Forelimb muscle (tissue), 1 donor: ENCODE measurements at places on chromosomes 5 and 9.
A peak's percentile ranks its signal among the peaks of the same experiment; 100 is the strongest.

GRCh38 chr5:90191352-90192045 is 218.1 kb downstream of the CETN3 start:
- DNase-seq, result no peak

DNA sequence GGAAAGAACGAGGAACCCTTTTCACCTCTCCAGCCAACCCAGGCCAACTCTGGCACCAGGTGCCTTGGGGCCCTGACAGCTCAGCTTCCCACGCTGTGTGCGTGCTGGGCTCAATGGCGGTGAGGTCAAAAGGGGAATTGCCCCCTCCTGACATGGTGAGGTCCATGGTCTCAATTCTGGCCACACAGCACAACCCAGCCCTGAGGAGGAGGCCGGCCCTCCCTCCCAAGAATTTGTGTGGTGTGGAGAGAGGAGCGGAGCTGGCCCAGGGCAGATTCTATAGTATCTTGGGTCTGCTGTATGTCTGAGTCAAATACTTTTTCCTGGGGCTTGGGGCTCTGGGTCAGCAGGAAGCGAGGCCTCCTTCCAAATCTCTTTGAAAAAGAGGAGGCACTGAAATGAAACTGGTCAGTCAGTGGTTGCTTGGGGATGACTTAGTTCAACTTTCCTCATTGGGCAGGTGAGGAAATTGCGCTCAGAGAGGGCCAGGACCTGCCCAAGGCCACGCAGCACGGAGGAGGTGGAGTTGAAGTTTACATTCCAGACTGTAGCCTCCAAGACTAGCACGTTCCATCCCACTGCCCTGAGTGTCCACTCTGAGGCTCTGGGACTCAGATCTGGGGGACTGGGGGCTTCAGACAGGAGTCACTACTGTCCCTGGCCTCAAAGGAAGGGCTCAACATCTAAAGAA is 15.6 kb downstream of the COL27A1 start:
- DNase-seq, result no peak

- DNase-seq, result no peak
These were observed 15.9 kb downstream of the GRHPR start for GRCh38 chr9:37438359-37438758.

GRCh38 chr9:97386265-97386633 is 25.6 kb upstream of the TDRD7 start:
- DNase-seq, result no peak

DNA sequence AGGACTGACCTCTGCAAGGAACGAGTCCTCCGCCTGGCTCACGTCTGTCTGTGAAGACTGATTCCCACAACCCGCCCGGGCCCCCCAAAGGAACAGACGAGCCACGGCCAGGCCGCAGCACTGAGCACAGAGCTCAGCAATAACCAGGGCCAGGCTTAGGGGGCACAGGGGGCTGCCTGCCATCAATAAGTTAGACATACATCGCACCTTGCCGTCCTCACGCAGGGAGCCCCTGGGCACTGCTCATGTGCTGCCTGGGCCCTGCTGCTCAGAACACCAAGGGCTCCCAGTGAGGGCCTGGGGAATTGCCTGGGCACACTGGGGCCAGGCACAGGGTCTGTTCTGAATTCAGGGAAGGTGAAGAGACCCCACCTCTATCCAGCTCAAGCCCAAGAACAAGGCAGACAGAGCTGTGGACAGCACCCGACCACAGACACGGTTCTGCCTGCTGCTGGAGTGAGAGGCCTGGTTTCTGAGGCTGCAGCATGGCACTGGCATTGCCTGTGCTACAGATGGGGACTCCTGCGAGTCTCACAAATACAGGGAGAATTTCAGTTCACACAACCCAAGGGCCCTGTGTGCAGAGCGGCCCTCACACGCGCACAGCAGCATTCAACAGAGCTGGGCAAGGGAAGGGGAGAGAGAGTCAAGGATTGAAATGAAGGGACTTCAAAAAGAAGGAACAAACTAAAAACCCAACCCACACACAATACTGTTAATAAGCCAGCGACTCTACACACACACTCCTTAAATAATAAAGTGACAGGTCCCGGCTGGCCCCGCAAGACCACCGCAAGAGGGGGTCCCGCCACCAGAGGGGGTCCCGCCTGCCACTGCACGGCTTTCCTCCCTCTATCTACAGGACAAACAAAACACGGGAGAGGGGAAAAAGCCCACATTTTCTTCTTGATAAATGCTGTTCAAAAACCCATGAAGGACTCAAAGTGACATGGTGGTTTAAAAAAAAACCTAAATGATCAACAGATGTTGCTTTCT is 32.0 kb downstream of the PRRT1B start:
- no peak for DNase-seq

DNA sequence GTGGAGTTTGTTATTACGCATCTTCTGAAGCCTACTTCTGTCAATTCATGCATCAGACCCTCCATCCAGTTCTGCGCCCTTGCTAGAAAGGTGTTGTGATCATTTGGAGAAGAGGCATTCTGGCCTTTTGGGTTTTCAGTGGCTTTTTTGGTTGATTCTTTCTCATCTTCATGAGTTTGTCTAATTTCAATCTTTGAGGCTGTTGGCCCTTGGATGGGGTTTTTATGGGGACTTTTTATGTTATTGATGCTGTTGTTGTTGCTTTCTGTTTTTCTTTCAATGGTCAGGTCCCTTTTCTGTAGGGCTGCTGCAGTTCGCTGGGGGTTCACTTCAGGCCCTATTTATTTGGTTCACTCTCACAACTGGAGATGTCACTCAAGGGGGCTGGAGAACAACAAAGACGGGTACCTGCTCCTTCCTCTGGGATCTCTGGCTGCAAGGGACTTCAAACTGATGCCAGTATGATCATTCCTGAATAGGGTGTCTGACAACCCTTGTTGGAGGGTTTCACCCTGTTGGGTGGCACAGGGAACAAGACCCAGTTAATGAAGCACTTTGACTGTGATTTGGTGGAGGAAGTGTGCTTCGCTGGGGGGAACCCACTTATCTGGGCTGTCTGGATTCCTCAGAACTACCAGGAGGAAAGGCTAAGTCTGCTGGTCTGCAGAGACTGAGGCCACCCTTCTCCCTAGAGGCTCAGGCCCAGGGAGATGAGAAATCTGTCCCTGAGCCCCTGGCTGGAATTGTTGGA is 226.7 kb upstream of the PTGER4 start:
- no peak for DNase-seq

DNA sequence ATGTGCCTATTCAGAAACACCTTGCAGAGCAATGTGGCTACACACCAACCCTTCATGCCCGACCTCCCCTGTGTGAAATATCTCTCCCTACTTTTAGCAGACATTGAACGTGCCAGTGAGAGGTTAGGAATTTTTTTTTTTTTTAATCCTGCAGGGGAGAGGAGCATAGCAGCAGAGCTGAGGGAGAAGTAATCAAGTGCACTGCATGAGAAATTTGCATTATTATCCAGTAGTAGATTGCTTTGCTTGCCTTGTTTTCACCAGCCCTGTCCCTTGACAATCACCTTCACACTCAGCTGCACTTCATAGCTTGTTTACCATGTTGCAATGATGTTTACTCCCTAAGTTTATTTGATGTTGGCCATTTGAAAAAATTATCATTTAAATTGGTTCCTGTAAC is 489.6 kb upstream of the ZNF608 start:
- no peak for DNase-seq

GRCh38 chr5:132462856-132463745 is 27.5 kb downstream of the IRF1 start:
- DNase-seq, result no peak

- no peak for DNase-seq
These were observed 25.1 kb upstream of the PRDM12 start for GRCh38 chr9:130639124-130639765.

DNA sequence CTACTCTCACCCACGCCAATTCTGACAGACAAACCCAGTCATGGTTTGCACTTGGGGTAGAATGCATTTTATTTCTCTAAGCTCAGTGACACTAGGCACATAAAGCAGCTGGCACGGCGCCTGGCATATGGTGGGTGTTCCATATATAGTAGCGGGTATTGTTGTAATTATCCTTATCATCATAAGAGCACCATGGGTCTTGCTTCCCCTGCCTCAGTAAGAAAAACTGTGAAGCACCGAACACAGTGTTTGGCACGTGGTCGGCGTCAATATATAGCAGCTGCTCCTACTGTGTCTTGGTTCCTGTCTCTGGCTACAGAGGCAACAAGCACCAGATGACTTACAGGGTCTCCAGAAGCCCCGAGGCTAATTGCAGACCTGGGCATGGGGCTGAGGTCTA is 194.1 kb upstream of the PANK3 start:
- DNase-seq, result no peak

- DNase-seq, result no peak
These were observed 8.5 kb downstream of the SNAPC3 start for GRCh38 chr9:15430920-15431844.

- no peak for DNase-seq
These were observed 1.9 kb downstream of the LRRC26 start for GRCh38 chr9:137167747-137168572.

GRCh38 chr5:147578228-147579024 is 68.6 kb upstream of the DPYSL3 start:
- DNase-seq, result no peak

DNA sequence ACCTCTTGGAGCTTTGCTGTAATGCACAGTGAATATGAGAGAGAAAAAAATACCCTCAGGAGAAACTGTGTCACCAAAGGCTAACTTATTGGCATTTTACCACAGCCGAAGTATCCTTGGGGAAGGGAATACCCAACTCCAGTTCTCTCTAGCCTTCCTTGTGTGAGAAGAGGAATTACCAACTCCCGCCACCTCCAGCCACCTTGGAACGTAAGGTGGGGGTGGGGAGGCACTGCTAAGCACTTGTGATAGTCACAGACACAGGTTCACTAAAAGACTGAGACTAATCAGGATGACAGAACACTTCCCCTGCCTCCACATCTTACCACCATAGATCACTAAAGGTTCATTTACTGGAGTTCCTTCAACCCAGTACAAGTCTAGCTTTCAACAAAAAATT is 102.0 kb upstream of the ADAMTS19 start:
- DNase-seq, result no peak

DNA sequence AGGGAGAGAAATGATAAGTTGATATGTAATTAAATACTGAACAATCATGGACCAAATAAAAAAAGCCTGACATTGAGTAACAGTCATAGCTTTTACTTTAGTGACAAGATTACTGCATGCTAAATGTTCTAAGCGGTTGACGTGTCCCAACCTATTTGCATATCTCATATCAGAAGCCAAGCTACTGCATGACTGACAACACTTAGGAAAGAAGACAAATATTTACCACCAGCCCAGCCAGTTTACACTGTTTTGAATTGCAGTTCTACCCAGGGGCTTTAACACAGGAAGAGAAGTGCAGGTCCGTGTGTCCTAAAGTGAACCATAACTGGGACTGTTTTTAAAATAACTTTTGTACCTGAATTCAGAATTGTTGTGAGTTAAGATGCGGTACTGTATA is 219.9 kb downstream of the PRDM9 start:
- DNase-seq, result no peak

DNA sequence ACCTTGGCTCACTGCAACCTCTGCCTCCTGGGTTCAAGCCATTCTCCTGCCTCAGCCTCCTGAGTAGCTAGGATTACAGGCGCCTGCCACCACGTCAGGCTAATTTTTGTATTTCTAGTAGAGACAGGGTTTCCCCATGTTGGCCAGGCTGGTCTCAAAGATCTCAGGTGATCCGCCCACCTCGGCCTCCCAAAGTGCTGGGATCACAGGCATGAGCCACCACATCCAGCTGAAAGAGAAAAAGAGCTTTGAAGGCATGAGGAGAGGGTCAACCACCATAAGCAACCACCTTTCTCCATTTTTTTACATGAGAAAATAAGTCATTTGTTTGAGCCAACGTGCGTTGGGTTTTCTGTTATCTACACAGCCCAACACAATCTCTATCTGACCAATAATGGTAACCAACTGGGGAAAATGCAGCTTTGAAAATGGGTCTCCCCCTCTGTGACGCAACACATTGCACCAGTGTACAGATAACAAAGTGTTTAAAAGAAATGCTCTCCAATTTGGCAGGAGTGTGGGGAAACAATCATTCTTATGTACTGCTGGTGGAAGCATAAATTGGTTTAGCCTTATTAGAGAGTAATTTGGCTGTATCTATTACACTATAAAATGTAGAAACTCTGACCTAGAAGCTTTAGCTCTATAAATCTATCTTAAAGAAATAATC is 45.8 kb upstream of the ZBTB43 start:
- no peak for DNase-seq

GRCh38 chr9:37729499-37729898 is 24.1 kb upstream of the TRMT10B start:
- no peak for DNase-seq

DNA sequence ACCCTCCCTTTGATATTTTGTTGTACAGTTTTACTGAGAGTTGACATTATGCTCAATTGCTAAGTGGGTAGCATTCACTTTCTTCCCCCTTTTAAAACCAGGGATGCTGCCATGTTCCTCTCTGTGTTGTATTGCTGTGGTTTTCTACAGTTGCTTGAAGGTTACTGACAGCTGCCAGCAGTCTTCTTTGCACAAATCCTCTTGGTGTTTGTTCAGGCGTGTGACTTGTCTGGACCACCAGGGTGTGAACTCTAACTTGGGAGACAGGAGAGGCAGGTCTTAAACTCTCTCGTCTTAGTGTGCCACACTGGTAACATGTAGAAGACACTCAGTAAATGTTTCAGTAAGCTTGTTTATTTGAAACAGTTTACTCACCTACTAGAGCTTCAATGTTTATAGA is 25.1 kb downstream of the SLC44A1 start:
- DNase-seq, result no peak

DNA sequence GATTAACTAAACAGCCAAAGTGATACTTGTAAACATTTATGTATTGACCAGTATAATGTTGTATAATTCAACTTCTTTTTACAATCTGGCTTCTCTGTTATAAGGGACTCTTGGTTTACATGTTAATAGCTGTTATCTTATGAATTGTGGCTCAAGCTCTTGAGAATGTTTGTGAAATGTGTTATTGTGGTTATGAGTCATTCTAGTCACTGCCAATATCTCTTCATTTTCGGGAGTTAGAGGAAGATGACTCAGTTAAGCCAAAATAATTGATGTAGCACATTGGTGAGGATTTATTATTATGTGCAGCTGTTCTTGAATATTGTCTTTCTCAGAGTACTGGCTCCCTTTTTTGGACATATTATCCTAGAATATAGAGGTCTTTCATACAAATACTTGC is 655.2 kb upstream of the RIOK2 start:
- peak; percentile 85 for DNase-seq

DNA sequence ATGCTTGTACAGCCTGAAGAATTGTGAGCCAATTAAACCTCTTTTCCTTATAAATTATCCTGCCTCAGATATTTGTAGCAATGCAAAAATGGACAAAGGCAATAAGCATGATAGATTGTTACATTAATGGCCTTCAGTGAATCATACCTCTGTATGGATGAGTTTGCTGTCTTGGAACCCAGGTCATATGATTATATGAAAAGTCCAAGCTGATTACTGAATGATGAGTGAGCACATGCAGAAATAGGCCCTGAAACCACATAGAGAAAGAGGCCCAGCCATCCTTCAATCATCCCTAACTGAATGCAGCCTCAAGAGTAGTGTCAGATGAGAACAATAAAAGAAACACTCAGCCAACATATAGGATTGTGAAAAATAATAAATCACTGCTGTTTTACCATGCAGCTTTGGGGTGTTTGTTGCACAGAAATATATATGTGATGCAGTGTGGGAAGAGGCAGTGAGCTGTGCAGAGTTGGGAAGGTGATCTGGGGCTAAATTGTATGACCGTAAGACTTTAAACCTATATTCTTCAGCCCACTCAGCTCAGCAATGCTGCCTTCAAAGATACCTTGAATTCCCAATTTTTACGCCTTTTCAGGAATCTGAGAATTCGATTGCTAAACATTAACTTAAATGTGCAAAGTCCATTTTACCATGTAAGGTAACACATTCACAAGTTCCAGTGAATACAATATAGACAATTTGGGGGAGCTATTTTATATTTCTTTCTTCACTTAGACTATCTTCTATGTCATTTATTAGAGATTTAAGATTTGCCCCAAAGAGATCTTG is 36.3 kb upstream of the SHISAL2B start:
- no peak for DNase-seq
